ENCODE measurements at places on chromosomes 11 and 22.

DNA sequence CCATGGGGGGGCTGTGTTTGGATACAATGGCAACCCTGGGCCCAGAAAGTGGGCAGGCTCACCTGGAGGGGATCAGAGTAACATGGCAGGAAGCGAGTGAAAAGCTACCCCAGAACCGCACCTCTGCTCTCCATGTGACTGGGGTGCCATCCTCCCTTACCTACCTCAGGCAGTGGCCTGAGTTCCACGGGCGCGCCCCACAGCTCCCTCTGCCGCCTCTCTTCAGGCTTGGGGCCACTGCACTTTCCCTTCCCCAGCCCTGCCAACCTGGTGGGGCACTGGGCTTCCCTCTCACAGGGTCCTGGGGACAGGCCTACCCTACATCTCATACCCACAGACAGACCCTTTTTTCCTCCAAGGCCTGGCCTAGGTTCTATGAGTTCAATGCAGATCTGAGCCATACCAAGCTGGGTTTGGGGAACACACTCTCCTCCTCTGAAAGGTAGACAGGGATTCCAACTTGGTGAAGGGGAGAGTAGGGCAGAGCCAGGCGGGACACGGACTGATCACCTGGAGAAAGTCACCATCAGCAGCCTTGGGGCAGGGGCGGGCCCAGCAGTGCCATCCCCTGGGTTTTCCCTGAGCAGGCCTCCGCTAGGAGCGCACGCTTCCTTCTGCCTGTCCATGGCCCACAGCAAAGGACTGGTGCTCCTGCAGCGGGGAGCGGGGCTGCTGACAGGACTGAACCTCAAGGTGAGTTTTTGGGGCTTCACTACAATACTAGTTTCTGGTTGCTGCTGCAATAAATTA lies 7.1 kb downstream of the GALR3 start:
- DNase-seq: no peak

DNA sequence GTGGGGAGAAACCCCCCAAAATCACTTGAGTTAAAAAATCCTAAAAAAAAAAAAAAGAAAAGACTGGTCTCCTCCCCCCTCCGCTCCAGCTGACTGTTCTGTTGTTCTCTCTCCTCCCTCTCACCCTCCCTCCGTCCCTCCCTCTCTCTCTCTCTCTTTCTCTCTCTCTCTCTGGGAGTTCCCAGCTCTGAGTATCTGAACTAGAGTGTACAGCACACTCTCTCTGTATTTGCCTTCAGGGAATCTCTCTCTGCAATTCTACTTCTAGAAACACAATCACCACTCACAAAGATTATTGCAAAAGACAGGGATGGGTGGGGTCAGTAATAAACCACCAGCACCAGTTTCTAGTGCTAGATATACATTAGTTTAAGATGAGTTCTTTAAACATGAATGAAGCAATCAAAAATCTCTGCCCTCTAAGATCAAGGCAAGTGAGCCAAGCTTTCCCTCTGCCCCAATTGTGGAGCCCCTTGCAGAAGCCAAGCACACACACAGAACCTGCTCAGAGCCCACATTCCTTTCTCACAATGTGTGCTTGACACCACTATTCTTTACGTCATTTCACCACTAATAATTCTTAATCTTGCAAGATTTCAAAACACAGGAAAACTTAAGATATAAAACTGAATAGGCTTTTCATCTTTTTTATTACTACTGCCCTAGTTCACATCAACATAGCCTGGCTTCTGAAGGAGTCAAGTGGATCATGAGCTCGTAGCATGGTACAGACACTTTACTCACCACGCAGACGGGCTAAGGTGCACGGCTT lies 133.5 kb downstream of the RBFOX2 start:
- DNase-seq: no peak

GRCh38 chr11:61539006-61539405 lies 30.5 kb downstream of the LRRC10B start:
- DNase-seq: no peak

DNA sequence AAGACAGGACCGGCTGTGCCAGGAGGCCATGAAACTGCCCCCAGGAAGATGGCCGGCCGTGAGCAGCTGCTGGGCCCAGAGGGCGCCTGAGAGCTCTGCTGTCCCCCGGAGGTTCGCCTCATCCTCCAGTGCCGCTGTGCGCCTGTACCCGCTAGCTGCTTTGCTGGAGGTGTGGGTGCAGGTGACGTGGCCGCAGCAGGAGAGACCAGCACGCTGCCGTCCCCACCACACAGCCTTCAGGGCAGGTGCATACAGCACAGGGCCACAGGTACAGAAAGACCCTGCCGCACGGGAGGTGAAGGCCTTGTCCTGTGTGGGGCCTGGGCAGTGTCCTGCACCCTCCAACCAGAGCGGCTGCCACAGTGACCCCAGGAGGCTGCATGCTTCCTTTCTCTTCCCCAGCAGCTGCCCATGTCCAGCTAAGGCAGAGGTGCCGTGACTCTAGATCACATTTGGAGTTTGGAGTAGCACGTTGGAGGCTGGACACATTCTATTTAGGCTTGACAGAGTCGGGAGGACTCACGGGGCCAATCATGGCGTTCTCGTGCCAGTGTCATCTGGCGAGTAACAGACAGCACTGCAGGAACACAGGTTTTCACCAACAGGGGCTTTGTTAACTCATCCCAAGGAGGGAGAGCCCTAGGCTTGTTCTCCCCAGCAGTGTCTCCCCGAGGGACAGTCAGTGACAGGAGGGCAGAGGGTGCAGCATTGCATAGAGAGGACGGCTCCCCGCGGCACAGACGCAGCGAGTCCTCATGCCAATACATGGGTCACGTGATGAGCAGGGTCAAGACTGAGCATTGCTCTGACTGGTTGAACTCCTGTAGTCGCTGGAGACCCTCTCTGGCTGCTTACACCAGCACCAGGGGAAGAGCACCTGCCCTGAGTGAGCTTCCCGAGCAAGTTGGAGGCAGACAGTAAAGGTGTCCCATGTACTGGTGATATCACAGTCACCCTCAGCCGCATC lies 18.7 kb upstream of the PANX2 start:
- no peak for DNase-seq

GRCh38 chr11:62401356-62401755 lies 17.5 kb upstream of the SCGB1A1 start:
- DNase-seq: no peak

GRCh38 chr11:110074499-110074898 lies 18.7 kb upstream of the ZC3H12C start:
- no peak for DNase-seq

- no peak for DNase-seq
Observed at GRCh38 chr11:60389279-60389910, 6.9 kb upstream of the MS4A14 start.

- DNase-seq: no peak
Observed at GRCh38 chr22:22714600-22715335, 70.4 kb downstream of the GGTLC2 start.

- no peak for DNase-seq
Observed at GRCh38 chr11:65301491-65302329, 13.0 kb upstream of the CDC42EP2 start.

- DNase-seq: no peak
Observed at GRCh38 chr22:17483688-17484372, 79.5 kb upstream of the SLC25A18 start.

- DNase-seq: no peak
Observed at GRCh38 chr11:11669233-11669846, 47.5 kb upstream of the GALNT18 start.

DNA sequence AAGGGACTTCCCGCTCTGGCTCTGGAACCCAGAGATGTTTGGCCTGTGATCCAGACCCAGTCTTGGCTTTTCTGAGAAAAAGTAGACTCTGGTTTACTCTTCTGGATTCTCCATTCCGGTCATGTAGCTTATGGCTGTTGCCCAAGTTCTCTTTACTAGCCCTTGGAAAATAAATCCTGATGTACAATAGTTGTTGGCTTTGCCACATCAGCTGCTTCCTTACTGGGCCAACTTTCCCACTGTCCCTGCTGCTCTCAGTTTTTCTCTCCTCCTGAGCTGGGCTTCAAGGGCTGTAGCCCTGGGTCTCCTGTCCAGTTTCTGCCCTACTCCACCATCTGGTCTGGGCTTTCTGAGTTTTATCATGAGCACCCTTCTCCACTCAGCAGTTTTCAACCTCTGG lies 12.5 kb downstream of the PATZ1 start:
- no peak for DNase-seq

DNA sequence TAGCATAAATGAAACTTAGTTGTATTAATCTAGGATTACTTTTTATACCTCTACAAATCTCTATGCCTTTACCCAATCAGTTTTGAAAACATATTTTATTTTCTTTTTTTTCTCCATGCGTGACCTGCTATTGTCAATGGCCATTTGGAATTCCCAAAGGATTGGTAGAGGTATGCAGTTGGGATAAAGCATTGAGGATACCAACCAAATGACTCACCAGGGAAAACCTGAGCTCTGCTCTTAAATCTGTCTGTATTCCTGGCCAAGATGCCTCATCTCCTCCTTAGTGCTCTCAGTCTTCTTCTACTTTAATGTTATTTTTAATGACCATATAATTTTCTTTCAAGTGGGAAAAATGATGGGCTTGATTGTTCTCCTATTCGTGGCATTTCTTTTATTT lies 61.9 kb downstream of the EHF start:
- no peak for DNase-seq

DNA sequence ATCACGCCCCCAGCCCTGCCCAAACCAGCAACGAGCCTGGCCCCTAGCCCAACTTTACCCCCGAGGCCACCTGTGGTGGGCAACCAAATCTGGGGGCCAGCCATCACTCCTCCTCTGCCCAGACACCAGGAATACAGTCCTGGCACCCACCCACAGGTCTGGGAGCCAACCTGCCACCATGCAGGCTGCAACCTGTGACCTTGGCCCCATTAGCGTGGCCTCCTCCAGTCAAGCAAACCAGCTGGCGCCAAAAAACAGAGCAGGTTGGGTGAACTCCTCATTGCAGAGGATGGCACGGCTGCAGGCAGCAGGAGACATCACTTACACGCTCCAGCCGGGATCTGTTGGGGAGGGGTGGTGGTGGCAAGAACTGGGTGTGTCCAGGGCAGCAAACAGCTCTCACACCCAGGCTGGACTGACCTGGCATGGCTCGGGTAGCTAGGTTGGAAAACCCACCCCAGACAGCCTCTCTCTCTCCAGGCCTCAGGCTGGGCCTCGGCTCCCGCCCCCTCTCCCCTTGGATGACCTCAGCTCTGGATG lies 65.5 kb upstream of the TCF20 start:
- DNase-seq: no peak
